ENCODE measurements at places on chromosomes 11 and 22.
A peak's percentile ranks its signal among the peaks of the same experiment; 100 is the strongest.

GRCh38 chr11:76455331-76455730, 10.5 kb downstream of the EMSY start:
- DNase-seq = no peak

GRCh38 chr11:119446434-119446833, 23.5 kb upstream of the THY1 start:
- DNase-seq = no peak

GRCh38 chr11:83639995-83640758, 354.0 kb upstream of the CCDC90B start:
- no peak for DNase-seq

GRCh38 chr11:44824300-44824704, 97.5 kb downstream of the TSPAN18 start:
- DNase-seq = no peak

- DNase-seq = no peak
These were observed 14.8 kb downstream of the CCND1 start for GRCh38 chr11:69655479-69656428.

DNA sequence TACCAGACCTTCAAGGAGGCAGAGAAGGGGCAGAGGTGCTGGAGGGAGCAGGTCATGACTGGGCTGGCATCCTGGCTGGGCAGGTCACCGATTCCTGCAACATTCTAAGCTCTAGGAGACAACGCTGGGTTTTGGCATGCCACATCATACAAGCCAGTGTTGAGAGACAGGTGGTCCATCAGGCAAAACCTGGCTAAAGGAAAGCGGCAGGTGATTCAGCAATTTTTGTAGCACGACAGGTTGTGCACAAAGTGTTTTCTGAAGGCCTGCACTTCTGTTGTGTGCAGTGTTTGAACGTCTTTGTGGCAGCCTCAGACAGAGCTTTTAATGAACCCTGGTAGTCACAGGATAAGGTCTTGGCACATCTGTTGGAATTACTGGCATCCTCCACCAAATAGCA, 69.9 kb upstream of the BID start:
- no peak for DNase-seq

DNA sequence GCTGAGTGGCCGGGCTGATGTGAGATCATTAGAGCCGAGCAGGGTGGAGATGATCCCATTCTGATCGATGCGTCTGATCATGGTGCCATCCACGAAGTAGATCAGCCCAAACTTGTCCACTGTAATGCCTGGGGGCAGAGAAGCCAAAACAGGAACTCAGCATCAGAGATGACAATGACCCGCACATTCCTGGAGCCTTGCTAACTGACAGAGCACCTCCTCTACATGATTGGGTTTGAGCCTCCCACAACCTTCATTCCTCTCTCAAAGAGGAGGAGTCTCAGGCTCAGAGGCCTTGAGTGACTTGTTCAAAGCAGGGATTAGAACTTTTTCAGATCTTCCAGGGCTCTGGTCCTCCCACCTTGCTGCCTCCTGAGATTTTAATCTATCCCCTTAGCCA, 133.7 kb upstream of the NARS2 start:
- DNase-seq = no peak

- DNase-seq = no peak
These were observed 79.2 kb downstream of the TRMU start for GRCh38 chr22:46414704-46415103.

DNA sequence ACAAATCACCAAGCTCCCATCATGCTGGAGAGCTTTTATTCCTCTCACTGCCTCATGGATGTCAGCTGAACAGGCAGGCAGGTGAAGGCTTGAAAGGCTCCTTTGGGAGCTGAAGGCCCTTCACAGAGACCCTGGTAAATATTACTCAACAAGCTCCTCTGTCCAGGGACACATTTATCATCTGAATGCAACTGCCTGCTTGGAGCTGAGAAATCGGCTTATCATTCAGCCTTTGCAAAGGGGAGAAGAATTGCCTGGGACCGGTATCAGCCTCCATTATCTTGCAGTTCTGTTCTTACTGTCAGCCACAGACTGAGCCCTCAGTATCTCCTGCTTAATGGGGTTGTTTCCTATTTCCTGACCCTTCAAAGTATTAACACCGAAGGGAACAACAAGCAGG, 113.8 kb upstream of the PITPNB start:
- DNase-seq = no peak

DNA sequence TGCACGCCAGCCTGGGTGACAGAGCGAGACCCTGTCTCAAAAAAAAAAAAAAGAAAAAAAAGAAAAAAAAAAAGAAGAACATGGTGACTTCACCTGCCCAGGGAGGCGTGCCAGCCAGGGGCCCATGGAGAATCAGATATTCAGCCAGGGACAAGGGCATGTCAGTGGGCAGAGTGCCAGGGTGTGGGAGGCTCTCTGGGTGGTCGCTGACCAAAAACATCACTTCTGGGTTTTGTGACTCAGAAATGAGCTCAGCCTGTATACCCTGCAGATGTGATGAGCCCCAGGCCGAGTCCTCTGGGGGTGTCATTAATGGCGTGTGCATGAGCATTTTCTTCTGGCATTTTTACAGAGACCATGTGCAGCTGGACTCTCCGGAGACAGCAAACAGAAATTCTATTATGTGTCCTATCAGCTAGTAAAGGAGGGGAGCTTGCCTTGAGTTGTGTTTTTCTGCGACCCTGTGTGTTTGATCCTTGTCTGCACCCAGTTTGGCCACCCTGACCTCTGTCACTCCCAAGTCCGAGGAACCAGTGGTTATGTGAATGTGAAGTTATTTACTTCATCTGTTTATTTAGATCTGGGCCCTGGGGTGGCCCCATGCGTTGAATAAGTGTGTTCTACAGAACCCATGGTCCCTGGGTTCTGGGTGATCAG, 53.6 kb downstream of the BCR start:
- DNase-seq = no peak

- DNase-seq = no peak
These were observed 443.9 kb downstream of the BUD13 start for GRCh38 chr11:116328851-116329250.

DNA sequence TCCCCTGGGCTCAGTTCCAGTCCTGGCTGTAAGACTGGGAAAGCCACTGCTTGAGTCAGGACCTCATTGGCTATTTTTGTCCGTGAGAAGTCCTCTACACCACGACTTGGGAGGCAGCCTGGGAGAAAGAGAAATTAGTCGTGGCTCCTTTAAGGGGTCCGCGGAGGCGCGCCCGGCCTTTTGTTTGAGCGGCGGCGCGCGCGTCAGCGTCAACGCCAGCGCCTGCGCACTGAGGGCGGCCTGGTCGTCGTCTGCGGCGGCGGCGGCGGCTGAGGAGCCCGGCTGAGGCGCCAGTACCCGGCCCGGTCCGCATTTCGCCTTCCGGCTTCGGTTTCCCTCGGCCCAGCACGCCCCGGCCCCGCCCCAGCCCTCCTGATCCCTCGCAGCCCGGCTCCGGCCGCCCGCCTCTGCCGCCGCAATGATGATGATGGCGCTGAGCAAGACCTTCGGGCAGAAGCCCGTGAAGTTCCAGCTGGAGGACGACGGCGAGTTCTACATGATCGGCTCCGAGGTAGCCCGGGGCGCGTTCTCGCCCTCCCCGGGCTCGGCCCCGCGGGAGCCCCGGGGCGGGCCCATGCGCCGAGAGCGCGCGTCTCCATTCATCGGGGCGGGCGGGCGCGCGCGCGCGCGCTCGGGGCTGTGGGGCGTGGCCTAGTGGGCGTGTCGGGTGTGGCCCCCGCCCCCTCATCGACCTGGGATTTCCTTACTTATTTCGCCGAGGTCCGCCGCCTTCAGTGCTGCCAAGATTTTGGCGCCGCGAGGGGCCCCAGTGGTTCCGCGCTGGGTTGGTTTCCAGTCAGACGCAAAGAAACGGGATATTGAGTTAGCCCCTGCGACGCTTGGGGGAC, at the start of gene SMARCB1:
Gene SMARCB1 (plus strand): TSS at position 215 of the 848 bp plus-strand sequence. CDS start 204 bp downstream, at position 419.
- peak; percentile 85 for DNase-seq

DNA sequence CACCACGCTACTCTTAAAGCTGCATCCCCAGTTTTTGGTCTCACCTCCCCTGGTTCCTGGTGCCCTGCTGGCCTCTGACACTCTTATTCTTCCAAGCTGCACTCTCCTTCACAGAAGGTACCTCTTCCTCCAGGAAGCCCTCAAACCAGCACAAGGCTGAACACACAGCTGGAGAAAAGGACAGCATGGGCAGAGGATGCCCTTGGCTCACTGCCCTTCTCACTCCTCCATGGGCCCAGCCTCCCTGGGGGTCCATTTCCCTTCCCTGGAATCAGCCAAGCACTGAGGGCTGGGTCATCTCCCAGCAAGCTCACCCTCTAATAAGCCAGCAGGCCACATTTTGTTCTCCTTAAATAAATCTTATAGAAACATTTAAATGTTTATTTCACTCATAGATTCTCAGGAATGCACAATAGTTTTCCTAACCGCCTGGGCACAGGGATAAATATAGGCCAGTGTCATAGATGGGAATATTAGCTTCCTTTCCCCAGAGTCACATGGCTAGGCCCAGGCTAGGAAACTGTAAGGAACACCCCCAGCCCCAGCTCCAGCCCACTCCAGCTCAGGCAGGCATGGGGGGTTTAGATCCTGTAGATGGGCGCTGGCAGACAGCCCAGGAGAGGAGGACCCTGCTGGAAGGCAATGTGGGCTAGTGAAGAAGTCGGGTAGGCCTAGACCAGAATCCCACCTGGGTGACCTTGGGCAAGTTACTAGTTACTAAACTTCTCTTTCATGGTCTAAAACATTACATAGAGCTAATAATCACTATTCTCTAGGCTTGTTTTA, 51.5 kb downstream of the IRAG1 start:
- DNase-seq = no peak

GRCh38 chr22:46602025-46602424, 18.2 kb upstream of the GRAMD4 start:
- no peak for DNase-seq

DNA sequence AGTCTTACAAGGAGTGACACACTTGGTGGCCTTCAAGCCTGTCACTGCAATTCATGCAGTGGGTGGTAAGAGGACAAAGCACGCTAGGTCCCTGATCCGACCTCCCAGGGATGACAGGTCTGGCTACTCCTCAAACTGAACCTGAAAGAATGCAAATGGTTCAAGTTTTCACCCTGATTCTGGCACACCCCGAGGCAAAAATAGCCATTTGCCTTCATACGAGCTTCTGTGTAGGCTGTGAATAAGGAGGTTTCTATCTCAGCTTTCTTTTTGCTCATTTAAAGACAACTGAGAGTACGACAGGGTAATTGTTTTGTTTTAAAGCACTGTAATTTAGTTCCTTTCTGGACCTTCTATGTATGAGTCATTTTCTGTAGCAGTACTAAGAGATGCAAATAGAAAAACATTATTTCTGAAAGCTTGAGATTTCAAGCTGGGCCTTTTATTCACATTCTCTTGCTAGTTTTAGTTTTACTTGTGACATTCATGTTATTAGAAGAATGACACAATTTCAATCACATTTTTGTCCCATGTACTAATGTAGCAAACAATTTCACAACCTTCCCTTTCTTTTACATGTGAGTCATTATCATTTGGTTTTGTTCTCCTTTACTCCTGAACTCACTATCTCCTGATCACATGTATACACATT, 56.6 kb upstream of the FDX1 start:
- no peak for DNase-seq

GRCh38 chr22:28883917-28884746, 760 bp downstream of the ZNRF3 start:
- DNase-seq = no peak

- no peak for DNase-seq
These were observed 4.6 kb downstream of the INSC start for GRCh38 chr11:15119352-15119751.

- DNase-seq = no peak
These were observed 5.0 kb upstream of the CCDC88B start for GRCh38 chr11:64334764-64335735.

- DNase-seq = no peak
These were observed 12.0 kb upstream of the PVALB start for GRCh38 chr22:36828815-36829214.

- no peak for DNase-seq
These were observed 14.0 kb upstream of the RELT start for GRCh38 chr11:73361953-73362776.

DNA sequence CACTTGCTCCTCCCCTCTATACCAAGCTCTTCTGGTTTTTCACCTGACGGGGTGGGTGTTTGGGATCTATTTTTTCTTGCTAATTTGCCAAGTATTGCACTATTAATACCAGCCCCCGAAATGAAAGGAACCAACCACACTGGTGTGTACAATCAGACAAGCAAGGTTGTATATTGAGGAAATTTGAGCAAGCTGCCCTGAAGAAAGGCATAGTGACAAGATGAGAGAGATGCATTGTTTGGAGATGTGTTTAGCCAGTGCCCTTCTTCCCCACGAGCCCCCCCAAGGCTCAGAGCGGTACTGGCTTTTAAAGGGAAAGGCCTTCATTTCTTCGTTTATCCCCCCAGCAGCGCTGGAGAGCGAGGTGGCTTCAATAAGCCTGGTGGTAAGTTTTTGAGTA, 15.2 kb upstream of the GAS2L1 start:
- DNase-seq = no peak

DNA sequence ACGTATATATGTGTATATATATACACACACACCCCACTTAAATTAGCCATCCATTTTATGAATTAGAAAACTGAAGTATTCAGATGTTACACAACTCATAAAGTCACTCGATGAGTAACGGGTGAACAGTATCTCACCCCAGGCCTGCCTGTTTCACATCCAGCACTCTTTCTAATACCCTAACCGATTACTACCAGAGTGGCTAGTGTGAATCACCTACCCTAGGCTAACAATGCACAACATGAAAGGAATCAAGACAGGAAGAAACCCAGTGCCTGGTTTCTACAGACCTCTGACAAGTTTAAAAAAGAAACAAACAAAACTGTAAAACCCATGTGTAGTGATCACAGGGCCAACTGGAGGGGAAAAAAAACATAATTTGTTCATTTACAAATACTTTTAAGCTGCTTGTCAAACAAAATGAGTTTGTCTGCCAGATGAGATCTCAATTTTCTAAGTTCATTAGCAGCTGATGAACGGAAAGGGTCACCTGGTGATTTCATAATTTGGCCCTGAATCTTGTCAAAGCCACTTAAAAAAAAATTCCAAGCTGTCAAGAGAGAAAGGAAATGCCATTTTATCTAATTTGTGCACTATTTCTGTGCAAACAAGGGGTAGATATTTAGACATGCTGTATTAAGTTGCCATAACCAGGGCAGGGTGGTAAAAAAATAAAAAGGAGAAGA, 134.8 kb downstream of the LARGE1 start:
- no peak for DNase-seq

DNA sequence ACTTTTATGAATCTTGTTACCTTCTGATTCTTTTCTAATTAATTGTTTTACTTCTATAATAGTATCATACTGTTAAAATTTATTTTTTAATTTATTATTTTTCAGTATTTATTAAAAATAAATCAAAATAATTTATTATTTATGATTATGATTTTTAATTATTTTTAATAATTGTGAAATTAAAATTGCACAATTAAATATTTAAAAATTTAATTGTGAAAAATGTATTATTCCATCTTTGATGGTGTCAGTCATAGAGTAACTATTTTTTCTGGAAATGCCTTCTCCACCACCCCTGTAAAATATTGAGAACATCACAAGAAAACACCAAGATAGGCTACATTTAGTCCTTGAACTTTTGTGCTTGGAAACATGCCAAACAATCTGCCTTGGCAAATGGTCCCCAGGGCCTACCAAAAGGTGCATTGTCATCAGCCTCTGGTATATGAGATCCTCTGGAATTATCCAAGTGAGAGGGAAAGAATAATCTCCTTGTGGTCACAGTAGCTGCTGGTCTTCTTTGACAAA, at the start of gene OR8H2:
Gene OR8H2 (plus strand): TSS at position 478 of the 528 bp plus-strand sequence. CDS start 1,356 bp downstream, outside the sequence.
- no peak for DNase-seq

Measured in putamen (tissue), 1 donor.